NCI-H2107 (cell line): ENCODE measurements at places on chromosomes 2 and 18.
A peak's percentile ranks its signal among the peaks of the same experiment; 100 is the strongest.

- DNase-seq, result no peak
Observed at GRCh38 chr2:27980242-27980641, 89.7 kb downstream of the BABAM2 start.

DNA sequence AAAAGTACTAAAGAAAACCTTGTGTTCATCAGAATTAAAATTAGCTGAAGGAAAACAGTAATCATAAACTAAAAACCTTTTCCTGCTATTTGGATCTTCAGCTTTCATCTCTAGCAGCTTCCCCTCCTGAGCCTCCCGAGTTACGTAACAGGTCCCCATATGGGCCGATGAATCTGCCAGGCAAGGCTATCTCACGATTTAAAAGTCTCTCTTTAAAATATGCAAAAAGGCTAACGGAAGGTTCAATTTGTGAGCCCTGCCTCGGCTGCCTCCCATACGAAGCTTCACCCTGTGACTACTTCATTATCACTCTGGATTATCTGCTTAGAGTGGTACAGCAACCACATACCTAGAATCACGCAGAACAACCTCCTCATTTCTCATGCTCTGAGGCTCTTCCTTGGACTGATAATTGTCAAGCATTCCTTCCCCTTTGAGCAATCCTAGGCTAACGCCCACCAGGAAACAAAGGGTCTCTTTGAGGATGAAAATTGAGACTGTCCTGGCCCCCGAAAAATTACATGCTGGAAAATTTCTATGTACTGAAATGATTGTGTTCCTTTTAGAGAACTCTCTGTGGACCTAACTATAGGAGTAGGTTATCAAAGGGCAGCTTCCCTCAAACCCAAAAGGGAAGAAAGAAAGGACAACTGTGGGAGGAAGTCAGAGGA lies 147.4 kb downstream of the ZEB2 start:
- no peak for DNase-seq

- DNase-seq, result no peak
Observed at GRCh38 chr2:232645061-232645460, 11.7 kb downstream of the EFHD1 start.

DNA sequence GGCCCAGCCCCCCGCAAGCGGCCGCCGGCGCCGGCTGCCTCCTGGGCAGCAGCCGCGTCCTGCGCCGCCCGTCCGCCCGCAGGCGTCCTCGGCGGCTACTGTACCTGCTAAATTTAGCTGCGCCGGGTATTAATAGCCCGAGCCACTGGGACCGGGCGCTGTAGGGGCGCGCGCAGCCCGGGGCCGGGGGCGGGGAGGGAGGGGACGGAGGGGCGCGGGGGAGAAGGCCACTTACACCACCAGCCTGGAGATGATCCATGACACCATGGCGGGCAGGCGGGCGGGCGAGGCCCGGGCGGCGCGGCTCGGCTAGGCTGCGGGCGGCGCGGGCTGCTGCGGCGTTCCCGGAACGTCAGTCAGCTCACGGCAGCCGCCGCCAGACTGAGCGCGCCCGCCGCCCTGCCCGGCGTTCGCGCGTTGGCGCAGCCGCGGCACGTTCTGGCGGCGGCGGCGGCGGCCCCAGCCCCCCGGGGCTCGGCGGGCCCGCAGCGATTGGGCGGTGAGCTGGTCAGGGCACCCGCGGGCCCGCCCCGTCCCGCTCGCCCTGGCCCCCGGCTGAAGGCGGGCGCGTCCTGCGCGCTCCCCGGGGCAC lies at the start of gene REEP1:
REEP1 (minus strand) TSS at position 383 of the 592 bp plus-strand sequence; CDS start at position 267, 116 bp downstream.
- DNase-seq, result peak; percentile 27

GRCh38 chr2:69801745-69802290 lies 27.6 kb upstream of the GMCL1 start:
- DNase-seq, result no peak

DNA sequence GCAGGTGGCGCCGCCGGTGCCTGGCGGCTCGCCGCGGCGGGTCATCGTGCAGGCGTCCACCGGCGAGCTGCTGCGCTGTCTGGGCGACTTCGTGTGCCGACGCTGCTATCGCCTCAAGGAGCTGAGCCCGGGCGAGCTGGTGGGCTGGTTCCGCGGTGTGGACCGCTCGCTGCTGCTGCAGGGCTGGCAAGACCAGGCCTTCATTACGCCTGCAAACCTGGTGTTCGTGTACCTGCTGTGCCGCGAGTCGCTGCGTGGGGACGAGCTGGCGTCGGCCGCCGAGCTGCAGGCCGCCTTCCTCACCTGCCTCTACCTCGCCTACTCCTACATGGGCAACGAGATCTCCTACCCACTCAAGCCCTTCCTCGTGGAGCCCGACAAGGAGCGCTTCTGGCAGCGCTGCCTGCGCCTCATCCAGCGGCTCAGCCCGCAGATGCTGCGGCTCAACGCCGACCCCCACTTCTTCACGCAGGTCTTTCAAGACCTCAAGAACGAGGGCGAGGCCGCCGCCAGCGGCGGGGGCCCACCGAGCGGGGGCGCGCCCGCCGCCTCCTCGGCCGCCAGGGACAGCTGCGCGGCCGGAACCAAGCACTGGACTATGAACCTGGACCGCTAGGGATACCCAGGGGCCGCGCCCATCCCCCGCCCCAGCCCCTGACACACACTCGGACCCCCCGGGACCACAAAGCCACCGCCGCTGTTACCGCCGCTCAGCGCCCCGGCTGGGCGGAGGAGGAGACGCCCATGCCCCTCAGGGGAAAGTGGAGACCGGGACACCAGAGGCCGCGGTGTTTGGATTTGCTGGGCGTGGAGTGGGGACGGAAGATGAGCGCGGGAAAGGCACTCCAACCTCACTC lies 1.1 kb downstream of the CDK5R2 start:
- no peak for DNase-seq

- DNase-seq, result no peak
Observed at GRCh38 chr2:235286622-235287374, 207.0 kb upstream of the AGAP1 start.

GRCh38 chr18:5630057-5630899 lies 86.5 kb upstream of the EPB41L3 start:
- DNase-seq, result peak; percentile 74

- no peak for DNase-seq
Observed at GRCh38 chr2:108267101-108267500, 21.6 kb upstream of the SULT1C2 start.

GRCh38 chr2:119753041-119753929 lies 6.4 kb upstream of the PTPN4 start:
- DNase-seq, result peak; percentile 3

DNA sequence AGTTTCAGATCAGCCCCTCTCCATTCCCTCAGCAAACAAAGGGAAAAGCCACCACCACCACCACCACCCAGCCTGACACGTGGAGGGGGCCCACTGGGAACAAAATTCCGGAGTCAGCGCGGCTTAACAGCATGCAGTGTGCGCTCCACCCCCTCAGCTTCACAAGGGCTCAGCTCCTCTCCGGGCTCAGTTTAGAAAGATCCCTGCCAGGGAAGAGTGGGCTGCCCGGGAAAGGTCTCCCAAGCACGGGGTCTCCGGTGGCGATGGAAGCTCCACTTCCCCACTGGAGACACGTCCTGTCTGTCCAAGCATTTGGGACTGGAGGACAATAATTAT lies 55.7 kb downstream of the SNORC start:
- DNase-seq, result no peak

DNA sequence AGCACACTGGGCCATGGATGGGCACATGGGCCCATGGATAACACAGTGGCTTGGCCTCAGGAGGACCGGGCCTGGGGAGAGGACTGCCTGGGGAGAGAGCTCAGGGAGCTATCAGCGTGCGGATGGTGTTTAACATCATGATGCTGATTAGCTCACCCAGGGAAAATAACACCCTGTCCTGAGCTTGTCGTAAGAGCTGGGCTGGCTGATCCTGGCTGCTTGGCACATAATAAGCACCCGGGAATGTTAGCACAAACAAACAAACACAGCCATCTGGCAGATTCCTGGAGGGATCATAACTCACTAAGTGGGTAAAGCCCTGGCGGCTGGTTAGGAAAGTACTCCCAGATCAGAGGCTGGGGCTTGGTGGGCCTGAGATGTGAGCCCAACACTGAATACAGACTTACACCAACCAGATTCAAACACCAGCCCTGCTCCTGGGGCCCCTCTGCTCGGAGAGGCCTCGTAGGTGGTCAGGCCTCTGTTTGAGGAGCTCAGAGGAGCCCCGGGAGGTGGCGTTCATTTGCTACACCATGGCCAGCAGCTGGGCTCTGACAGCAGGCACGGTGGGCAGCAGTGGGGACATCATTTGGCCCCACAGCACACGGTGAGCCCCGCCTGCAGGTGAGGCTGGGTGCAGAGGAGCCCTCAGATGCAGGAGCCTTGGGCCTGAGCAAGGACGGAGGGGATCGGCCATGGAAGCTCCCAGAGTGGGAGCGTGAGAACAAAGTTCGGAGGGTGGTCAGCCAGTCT lies 193.4 kb upstream of the HDAC4 start:
- DNase-seq, result no peak

DNA sequence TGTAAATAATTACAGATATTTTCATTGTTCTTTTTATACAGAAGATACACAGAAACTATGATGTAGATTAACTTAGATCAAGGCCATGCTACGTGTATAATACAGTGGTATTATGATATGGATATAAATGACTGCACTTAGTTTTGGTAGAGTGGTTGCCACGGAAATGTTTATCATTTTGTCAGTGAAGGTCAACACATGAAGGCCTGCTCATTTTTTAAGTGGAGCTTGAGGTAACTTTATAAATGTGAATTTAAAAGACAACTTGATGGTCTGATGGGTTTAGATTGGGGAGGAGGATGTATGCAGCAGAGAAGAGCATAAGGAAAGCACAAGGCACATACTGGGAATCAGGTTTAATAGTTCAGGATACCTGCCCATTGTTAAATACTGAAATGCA lies 14.4 kb upstream of the BBS5 start:
- DNase-seq, result no peak

GRCh38 chr2:216763396-216763795 lies 68.0 kb upstream of the IGFBP5 start:
- DNase-seq, result no peak

DNA sequence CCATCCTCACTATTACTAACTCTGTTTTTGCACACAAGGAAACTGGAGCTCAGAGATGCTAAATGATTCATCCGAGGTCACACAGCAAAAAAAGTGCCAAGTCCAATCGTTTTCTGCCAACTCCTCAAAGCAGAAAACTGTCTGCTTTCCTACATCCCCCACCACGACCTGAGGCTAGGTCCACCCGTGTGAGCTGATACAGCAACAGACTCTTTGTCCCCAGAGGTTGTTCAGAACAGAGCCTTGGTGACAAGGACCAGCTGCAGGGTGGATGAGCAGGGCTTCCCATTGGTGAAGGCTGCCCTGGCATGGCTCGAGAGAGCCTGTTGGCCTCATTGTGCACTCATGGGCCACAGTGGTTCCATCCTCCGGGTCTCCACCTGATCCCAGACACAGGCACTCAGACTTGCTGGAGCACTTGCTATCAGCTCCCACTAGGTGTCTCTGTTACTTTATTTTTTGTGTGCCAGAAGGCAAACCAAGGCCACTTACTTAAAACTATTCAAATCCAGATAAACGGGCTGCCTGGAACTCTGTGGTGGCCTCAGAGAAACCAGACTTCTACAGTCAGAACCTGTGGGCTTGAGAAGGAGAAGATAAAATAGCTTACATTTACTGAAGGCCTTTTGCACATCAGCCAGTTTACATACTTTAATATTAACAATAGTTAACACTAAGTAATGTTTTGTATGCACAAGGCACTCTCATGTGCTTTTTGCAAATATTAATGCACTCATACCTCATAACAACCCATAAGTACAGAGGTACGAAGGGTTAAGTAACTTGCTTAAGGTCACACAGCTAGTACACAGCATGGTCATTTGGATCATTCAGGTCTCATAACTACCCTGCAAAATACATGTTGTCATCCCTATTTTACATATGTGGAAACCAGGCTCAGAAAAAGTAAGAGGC lies 62.9 kb upstream of the CTIF start:
- peak; percentile 54 for DNase-seq

GRCh38 chr2:17975401-17975800 lies 96.9 kb downstream of the KCNS3 start:
- no peak for DNase-seq

- DNase-seq, result no peak
Observed at GRCh38 chr2:45649462-45649857, 2.0 kb upstream of the PRKCE start.

- no peak for DNase-seq
Observed at GRCh38 chr18:79681484-79682387, 2.1 kb downstream of the CTDP1 start.
